ENCODE measurements at places on chromosomes 12 and 14.

- no peak for DNase-seq
These were observed 1.6 kb upstream of the C1R start for GRCh38 chr12:7093892-7094291.

GRCh38 chr12:81221681-81222080, 143.8 kb downstream of the ACSS3 start:
- DNase-seq: no peak

GRCh38 chr12:122403831-122404230, 18.6 kb downstream of the CLIP1 start:
- DNase-seq: no peak

DNA sequence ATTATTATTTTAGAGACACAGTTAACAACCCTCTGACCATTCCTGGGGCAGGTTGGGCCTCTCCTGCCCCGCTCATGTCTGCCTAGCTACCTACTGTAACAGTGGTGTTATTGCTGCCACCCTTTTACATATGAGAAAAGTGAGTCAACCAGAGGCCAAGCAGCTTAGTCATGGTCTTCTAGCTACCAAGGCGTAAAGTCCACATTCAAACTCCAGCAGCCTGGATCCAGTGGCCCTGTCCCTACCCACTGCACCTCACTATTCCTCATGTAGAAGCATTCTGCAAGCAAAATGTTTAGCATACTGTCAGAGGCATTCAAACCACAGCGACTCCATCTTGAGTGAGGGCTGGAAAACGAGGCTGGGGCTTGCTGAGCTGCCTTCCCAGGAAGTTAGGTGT, 95.8 kb downstream of the SLC15A4 start:
- no peak for DNase-seq

DNA sequence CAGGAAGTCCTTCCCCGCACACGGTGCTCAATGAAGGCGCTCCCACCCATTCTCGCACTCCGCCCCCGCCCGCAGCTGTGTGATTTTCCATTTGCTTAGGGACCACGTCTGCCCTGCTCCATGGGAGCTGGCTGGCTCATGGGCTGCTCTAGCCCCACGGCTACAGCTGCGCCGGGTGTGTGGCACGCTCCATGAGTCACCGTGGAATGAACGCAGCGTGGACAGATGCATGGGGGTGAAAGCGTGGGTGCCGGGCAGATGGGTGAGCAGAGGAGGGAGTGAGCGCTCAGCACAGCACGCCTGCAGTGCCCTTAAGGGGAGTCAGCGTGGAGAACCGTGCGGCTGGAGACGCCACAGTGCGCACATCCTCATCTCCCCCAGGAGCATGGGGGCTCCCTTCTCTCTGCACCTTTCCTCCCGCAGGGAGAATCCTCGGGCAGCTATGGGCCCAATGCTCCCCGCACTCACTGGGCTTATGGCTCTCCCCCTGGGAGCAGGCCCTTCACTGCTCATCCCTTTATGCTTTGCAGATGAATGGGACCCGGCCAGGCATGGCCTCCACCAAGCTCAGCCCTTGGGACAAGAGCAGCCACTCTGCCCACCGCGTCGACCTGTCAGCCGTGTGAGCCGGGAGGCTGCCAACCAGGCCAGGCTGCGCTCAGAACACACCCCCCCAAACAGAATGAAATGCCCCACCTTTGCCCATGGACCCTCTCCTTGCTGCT, 185.1 kb downstream of the ADGRD1 start:
- DNase-seq: no peak

DNA sequence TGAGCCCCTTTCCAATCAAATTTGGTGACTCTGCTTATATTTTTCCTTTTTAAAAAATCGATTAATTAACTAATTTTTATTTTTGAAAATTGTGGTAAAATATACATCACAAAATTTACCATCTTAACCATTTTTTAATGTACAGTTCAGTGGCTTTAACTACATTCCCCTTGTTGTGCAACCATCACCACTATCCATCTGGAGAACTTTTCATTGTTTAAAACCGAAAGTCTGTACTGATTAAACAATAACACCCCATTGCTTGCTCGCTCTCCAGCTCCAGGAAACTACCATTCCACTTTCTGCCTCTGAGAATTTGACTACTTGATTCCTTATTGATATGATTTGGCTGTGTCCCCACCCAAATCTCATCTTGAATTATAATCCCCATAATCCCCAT, 283.4 kb downstream of the C12orf75 start:
- no peak for DNase-seq

- DNase-seq: no peak
These were observed 53.1 kb downstream of the PPP1R36 start for GRCh38 chr14:64602826-64603225.

GRCh38 chr12:82874945-82875344, 188.2 kb downstream of the TMTC2 start:
- no peak for DNase-seq

DNA sequence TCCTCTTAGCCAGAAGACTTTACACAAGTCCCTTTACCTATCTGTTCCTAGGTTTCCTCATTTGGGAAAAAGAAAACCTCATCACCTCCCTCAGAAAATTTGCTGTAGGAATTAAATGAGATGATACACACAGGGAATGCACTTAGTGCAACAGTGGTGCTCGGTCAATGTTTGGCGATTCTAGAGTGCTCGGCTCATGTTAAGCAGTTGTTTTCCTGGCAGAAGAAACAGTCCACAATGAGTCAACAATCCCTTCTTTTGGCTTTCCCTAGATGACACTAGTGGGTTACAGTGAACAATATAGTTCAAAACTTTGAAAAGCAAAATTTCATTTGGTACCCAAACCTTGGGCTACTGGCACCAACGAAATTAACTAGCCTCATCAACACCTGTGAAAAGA, 3.9 kb upstream of the TMEM233 start:
- DNase-seq: no peak

- DNase-seq: no peak
These were observed 506 bp upstream of the OR10P1 start for GRCh38 chr12:55636116-55636655.

DNA sequence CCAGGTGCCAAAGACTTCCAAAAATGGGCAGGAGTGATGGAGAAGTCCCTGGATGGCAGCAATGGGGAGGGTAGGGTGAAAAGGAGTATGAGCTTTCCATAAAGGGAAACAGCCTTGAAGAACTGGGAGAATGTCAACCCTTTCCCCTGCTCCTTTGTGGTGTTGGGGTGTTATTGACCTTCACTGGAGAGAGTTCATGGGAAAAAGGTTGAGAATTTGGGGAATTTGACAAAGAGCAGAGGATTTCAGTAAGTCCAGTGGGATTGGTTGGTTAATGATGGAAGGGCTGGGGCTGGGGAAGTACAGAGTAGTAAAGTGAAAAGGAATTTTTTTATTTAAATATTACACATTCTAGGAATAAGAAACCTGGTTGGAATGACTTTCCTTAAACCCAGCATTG, 116.6 kb downstream of the ERC1 start:
- no peak for DNase-seq

- DNase-seq: no peak
These were observed 498.9 kb downstream of the DIO2 start for GRCh38 chr14:79712302-79712950.

DNA sequence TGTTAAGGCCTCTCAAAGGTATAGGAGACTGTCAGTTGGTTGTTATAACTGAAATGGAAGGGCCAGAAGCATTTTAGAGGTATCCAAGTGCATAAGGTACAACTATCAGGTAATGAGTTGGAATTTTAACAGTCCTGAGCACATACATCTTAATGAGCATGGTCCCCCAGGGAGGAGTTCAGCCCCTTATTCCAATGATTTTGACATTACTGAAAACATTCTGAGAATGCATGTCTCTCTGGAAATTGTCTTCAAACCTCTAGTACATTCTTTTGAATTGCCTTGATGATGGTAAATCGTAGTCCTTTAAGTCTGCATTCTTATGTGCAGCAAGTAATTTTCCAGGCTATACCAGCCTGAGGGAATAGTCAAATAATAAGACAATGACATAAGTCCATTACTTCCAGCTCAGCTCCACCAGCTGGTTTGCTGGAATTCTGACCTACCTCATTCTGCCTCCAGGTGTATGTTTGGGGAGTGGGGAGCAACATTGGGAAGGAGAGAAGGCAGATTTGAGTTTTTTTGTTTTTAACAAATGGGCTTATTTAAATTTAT, 239.2 kb downstream of the MSRB3 start:
- DNase-seq: no peak

GRCh38 chr14:20167091-20167490, 23.6 kb upstream of the OR11G2 start:
- DNase-seq: no peak

GRCh38 chr14:76638841-76639240, 122.4 kb upstream of the VASH1 start:
- DNase-seq: no peak

DNA sequence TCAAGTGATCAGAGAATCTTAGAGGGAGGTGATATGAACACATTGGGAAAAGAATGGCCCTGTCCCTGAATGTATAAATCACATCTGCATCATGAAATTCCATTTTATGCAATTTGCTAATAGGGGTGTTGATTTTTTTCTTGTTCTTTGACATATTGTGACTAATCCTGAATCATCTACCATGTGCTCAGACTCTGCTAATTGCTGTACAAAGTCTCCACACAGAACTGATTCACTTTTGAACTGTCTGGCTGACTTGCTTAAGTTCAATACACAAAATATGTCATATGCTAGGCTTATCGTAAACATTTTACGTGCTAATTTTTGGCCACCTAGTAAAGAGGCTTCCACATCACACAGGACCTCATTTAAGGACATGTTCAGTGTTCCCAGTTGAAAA, 2.6 kb downstream of the TMEM132D start:
- no peak for DNase-seq

- no peak for DNase-seq
These were observed 72.9 kb downstream of the LMNTD1 start for GRCh38 chr12:25480145-25480544.

DNA sequence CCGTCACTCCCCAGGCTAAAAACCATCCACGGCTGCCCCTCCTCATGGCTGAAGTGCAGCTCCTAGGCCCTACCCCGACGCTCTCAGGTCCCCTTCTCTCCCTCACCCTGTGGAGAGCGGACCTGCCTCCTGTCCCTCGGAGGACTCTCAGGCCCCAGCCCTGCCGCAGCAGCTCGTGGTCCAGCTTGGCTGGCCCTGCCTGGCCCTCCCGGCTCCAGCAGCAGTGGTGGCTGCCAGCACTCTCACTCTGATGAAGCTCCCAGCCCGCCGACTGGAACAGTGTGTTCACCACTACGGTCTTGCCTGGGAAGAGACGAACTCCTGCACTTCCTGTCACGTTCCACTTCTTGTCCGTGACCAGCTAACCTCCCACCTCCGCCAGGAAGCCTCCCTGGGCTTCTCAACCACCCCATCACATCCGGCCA, 11.1 kb downstream of the BAG5 start:
- no peak for DNase-seq

DNA sequence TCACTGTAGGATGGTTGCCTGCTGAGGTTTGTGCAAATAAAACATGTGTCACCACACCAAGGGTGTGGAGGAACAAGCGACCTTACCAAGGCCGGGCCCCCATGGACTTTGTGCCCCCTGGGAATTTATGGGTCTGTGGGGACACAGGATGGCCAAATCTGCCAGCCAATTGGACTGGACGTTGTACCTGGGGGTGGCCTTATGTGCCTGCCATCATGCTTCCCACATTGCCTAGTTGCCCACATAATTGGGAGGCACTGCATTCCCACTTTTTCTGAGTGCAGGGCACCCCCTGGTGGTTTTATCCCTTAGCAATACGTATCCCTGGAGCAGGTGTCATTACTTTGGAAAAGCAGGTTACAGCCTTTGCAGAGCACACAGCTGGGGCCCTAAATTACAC, 92.6 kb upstream of the TMPO start:
- no peak for DNase-seq

GRCh38 chr14:39763402-39763890, 331.2 kb upstream of the FBXO33 start:
- DNase-seq: no peak

DNA sequence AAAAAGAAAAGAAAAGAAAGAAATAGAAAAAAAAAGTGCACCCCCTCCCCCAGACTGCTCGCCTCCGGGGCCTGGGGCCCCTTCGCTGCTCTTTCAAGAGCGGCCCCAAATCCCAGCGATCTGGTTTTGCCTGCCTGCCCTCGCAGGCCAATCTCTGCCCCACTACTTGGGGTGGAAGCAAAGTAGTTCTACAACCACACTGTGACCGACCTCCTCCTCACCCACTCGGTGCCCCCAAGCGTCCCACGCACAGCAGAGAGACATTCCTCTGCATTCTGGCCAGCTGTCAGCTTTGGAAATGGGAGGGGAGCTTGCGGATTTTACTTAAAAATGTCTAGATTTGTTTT, 2.4 kb upstream of the TBX3 start:
- no peak for DNase-seq

GRCh38 chr12:125530876-125531275, 465.6 kb downstream of the AACS start:
- DNase-seq: no peak

- DNase-seq: no peak
These were observed 105.1 kb downstream of the VCPKMT start for GRCh38 chr14:50011242-50011641.

DNA sequence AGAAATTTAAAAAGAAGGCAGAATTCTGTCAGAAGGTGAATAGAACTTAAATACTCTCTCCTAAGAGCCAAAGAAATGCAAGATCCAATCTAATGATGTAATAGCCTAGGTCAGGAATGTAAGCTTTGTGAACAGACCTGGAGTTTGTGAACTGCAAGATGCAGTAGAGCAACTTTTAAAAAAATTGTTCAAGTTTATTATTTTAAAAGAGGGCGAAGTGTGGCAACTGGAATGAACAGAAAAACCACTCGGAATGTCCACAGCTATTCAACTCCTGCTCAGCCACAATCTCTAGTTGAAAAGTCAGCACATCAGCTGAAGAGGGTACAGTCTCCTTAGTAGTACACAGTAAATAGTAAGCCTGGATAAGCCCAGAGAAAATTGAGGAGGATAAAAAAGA, 228.8 kb downstream of the PPFIA2 start:
- no peak for DNase-seq

- no peak for DNase-seq
These were observed 13.9 kb upstream of the KRR1 start for GRCh38 chr12:75525263-75525662.

- no peak for DNase-seq
These were observed 6.1 kb downstream of the MMP14 start for GRCh38 chr14:22842211-22843122.

GRCh38 chr12:85831327-85831990, 4.8 kb downstream of the RASSF9 start:
- no peak for DNase-seq

DNA sequence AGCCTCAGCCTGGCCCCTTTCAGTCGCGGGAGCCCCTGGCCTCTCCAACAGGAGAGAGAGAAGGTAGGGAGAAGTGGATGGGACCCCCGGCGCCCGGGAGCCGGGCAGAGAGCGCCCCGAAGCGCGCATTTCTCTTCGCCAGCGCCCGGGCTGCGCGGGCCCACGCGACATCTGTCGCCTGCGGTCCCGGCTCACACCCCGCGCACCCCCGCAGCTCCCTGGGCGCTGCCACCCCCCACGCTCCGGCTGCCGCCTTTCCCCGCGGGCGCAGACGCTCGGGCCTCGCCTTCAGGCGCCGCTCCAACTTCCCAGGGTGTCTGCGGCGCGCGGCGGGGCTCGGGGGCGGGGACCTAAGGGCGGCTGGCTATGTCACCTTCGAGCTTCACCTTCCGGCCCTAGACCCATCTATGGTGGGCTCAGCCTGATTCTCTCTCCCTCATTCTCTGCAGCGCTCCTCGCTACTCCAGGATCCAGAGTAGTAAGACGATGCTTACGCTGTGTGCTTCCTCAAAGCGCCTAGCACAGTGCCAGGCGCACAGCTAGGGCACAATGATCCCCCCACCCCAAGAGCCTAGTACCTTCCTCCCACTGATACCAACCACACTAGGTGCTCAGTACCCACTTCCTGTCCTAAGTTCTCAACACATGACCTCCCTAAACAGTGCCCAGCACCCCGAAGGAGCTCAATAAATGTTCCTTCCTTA, 1.6 kb downstream of the HRK start:
- DNase-seq: no peak

GRCh38 chr12:51322452-51322851, 1.5 kb downstream of the BIN2 start:
- peak; percentile 15 for DNase-seq

All from CD4-positive, alpha-beta T cell treated with Interleukin-10 for 1 hour (primary cell).